Esophagus squamous epithelium (tissue), 5 donors: ENCODE measurements at places on chromosomes 16 and 17.

- DNase-seq, result no peak
Observed at GRCh38 chr17:78384479-78385175, 6.2 kb downstream of the PGS1 start.

DNA sequence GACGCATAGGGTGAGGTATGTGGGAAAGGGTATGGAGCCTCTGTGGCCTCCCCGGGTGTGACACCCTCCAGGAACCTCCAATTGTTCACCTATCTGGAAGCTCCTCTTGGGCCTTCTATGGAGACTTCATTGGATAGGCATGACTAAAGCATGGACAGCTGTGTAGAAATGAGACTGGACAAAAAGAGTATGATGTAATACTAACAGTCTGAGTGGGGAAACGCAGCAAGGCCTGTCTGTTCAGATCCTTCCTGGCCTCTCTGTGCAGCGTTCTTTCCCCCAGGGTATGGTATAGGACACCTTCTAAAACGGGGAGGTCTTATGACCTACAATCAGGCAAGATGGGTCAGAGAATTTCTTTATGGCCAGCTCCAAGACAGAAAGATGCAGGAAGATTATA, 30.7 kb upstream of the CCNF start:
- no peak for DNase-seq

DNA sequence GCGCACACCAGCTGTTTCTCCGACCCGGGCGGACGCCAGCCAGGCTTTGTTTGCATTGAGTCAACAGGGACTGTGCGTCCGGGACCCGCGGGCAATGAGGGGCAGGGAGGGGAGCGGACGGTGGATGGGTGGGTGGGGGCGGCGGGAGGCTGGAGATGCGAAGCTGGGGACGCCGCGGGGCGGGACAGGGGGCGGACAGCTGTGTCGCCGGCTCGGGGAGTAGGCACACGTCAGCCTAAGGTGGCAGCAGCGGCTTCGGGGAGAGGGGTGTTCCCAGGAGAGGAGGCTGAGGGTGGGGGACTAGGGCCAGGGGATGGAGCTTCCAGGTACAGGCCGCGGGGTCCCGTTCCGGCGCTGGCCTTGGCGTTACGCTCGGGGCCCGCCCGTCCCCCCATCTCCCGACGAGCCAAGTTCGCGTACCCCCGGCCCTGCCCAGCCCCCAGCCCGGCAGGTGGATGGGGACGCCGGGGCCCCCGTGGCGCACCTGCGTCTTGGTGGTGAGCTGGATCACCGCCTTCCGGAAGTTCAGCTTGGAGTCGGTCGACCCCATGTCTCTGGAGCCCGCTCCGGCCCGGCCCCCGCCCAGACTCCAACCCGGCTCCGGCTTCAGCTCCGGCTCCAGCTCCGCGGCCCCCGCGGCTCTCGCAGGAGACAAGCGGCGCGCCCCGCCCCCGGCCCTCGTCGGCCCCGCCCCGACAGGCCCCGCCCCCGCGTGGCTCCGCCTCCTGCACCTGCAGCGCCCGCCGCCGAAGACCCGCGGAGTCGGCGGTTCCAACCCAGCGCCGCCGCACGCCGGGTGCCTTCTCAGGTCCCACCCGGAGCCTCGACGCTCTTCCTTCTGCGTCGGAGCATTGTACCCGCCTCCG, at the start of gene HID1:
Gene HID1, minus strand, starts transcription at position 653 of the 866 bp plus-strand sequence. Its CDS starts 103 bp downstream, at position 550.
- DNase-seq, result no peak

GRCh38 chr17:72862276-72862999, 230.1 kb downstream of the SLC39A11 start:
- no peak for DNase-seq

- no peak for DNase-seq
Observed at GRCh38 chr16:75570396-75571065, 4.4 kb downstream of the GABARAPL2 start.

DNA sequence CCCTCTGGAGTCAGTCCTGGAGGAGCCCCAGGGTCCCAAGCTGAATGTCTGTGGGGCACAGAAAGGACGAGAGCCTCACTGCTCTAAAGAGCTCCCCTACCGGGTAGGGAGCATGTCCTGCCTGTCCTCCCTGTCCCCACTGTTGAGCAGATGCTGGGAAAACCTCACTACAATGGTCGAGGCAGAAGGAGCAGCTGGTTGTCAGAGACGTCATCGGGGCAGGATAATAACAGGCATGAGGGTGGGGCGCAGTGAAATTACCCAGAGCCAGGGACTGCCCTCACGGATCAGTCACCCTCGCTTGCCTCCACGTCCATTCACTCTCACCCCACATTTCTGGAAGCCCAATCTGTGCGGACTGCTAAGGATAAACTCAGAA, 538 bp downstream of the TM4SF5 start:
- DNase-seq, result no peak

DNA sequence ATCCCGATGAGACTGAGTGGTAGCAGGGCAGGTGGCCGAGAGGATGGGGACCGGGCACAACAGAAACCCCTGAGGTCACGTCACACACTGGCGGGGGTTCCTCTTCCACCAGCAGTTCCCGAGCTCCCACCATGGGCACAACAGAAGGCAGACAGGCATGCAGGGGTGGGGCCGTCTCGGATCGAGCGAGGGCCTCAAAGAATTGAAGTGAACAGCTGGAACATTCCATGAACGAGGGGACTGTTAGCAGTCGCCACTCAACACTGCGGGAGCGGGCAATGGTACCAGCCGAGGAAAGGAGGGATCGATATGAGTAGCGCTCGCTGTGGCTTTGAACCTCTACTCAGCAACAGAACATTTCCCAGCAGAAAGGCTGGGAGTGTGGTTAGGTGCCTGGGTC, 5.3 kb downstream of the CEP131 start:
- no peak for DNase-seq

GRCh38 chr17:78789149-78789662, 7.1 kb upstream of the CYTH1 start:
- no peak for DNase-seq

- DNase-seq, result no peak
Observed at GRCh38 chr16:880471-881171, 80.1 kb upstream of the GNG13 start.

DNA sequence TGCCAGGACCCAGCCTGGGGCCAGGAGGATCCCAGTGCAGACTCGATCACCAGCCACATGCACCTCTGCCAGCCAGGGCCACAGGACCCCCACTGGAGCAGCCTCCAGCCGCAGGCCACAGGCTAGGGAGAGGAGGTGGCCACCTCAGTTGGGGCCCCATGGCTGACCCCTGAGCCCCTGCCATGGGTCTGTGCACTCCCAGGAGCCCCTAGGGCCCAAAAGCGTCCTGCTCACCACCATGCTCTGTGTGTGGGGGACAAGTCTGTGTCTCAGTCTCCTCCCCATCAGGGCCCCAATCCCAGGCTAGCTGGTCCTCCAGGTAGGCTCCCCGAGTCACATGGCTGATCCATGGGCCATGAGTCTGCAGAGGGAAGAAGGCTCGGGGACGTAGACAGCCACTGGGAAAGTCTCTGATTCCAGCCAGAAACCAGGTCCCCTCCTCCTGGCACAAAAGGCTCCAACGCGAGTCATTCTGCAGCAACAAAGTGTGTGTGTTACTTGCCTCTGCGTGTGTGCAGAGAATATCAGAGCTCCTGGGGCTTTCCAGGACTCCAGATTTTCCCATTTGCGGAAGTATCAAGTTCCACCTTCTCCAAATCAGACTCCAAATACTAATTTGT, 6.1 kb upstream of the PRSS8 start:
- DNase-seq, result no peak
